ENCODE measurements at places on chromosomes 1 and 21.
A peak's percentile ranks its signal among the peaks of the same experiment; 100 is the strongest.

DNA sequence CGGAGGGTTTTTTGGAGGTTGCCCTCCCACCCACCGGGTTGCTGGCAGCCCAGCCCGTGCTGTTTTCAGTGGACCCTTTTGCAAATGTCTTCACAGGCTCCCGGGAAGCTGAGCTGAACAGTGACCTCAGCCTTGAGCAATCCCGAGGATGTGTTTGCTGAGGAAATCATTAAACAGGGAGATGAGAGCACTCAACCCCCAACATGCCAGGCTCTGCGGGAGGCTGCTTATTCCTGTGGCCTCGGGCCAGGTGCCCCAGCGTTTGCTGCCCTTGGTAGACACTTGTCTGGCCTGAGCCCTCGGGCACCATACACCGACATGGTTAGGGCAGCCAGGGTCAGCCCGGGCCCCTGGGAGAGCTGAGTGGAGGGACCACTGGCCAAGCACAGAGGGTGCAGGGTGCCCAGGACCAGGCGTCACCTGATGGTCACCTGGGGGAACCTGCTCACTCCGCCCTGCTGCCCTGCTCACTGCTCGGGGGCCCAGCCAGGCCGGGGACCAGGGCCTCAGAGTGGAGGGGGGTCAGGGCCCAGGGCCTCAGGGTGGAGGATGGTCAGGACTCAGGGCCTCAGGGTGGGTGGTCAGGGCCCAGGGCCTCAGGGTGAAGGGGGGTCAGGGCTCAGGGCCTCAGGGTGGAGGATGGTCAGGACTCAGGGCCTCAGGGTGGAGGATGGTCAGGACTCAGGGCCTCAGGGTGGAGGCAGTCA is 42.5 kb upstream of the POFUT2 start:
- DNase-seq: no peak

- no peak for DNase-seq
These were observed 179.1 kb downstream of the PSMG1 start for GRCh38 chr21:39003982-39004633.

- DNase-seq: no peak
These were observed 129.2 kb downstream of the EPHB2 start for GRCh38 chr1:22839806-22840205.

DNA sequence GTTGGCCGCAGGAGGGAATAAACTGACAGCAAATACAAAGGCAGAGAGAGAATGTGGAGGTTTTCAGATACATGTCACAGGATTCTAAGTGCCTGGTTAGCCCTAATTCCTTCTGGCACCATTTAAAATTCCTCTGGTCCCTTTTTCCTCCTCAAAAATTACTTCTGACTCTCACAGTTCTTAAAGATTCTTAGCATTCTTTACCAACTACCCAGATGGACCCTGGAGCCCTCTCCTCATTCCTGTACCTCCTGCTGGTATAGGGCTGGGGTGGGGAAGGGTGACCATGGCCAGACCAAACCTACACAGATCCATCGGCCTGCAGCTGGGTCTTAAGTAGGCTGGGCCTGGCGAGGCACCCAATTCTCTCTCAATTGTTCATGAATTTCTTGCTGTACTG is 7.2 kb downstream of the MKNK1 start:
- no peak for DNase-seq

DNA sequence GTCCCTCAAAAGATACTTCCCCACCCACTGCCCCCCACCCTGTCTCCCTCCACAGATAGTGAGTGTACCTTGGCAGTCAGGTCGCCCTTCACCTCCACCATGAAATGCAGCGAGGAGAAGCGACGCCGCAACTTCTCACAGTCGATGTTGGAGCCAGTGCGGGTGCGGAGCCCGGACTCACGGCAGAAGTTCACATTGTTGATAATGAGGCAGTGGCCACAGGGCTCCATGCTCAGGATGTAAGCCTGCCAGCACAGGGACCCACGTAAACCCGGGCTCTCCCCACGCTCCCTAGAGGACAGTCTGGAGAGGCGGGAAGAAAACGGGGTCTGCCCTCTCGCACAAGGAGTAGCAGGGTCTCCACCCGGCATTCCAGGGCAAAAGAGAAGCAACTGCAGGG is 17.2 kb downstream of the CASP9 start:
- DNase-seq: no peak

GRCh38 chr1:17994046-17994445 is 113.6 kb upstream of the IGSF21 start:
- no peak for DNase-seq

DNA sequence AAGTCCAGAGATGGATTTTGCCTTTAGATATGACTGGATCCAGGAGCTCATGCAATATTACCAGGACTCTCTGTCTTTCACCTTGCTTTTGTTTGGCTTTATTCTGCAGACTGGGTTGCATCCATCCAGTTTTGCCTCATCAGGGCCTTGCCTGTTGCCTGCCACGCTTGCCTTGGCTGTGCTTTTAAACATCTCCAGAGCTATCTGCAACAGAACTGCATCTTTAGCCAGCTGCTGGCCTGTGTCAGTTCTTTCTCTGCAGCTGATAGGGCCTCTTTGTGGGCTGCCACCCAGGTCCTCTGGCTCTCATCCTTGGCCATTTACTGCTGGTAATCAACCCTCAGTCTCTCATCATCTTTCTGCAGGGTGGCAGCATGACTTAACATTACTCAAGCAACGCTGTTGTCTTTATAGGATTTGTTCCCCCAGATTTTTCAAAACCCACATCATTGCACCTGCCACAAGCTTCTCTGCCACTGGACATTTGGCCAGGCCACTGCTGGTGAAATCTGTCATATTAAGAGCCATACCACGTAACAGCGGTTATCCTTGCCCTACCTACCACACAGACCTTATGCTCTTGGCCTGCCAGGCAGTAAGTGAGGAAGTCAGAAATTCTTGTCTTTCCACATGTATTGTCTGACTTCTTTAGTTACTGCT is 24.4 kb upstream of the HUNK start:
- no peak for DNase-seq

DNA sequence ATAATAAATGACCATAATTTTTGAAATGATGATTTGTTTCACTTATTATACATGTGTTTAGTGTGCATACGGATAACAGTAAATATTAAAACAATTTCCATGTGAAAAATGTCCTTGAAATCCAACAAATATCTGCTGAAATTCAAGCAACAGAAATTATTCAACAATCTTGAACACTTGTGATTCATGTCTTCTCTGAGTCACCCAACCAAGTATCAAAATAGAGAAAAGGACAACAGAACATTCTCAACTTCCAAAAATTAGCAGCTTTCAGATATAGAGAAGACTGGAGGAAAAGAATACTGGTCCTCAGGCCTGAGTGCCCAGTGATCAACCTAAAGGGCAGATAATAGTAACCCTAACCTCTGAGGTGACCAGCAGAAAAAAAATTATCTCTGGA is 90.8 kb downstream of the VAV3 start:
- no peak for DNase-seq

GRCh38 chr1:183093786-183094298 is 70.6 kb downstream of the LAMC1 start:
- no peak for DNase-seq

DNA sequence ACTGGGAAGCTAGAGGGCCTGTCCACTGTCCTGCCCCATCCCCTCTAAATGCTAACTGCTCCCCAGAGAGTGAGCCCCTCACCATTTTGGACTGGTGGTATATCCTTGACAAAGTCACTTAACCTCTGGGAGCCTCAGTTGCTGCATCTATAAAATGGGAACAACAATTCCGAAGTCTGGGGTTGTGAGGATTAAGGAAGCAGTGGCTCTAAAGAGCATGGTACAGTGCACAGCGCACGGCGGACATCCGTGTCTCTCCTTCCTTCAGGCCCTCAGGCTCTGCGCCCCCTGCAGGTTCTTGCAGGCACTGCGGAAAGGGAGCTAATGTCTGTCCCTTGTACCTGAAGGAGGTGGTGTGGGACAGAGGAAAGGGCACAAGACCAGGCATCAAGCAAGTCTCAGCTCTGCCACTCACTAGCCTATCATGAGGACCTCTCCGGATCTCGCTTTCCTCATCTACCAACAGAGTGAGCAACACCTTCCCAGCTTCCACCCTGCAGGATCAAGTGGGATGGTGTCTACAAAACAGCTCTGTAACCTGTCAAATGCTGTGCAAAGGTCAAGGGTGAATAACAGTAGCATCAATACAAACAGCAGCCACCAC is 20.1 kb downstream of the ECE1 start:
- DNase-seq: peak; percentile 63

DNA sequence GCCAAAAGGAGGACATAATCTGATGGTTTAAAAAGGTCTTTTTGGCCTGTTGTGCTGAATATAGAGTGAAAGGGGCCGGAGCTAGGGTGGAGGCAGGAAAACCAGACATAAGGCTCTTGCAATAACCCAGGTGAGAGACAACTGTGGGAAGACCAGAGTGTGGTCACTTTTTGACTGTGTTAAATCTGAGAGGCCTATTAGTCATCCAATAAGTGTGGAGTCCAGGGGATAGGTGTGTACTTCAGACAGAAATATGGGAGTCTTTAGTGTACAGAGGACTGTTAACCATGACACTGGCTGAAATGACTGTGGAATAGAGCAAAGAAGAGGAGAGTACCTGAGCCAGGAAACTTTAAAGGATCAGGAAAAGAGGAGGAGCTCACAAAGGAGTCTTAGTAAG is 89.3 kb downstream of the VAV3 start:
- DNase-seq: no peak
